Subcutaneous preadipocyte (primary cell): ENCODE measurements at places on chromosomes 6 and 20. TPM values are rescaled to one million over a fixed set of nuclear protein-coding genes. Genes with fewer than 3 reads are reported as not detected.

Gene CCDC167
- 11.9 and 16.5 TPM in 2 replicates for total RNA-seq

Gene ZNF831
- total RNA-seq = not detected in 2 replicates

Gene HRH3
- not detected in 2 replicates for total RNA-seq

Gene FOXC1
- 2.3 and 2.6 TPM in 2 replicates for total RNA-seq

Gene DUSP15
- not detected in 2 replicates for total RNA-seq

Gene PLCB1
- 11.4 and 20.9 TPM in 2 replicates for total RNA-seq

Gene SH3BGRL2
- 1.6 and 2.2 TPM in 2 replicates for total RNA-seq

Gene PDE10A
- total RNA-seq = 0.20 and 0.73 TPM in 2 replicates

Gene JAG1
- 20.9 and 34.8 TPM in 2 replicates for total RNA-seq

Gene PNLDC1
- 0.73 TPM in 1 of 2 replicates, not detected in the other for total RNA-seq

Gene DTD1
- 75.3 and 82.3 TPM in 2 replicates for total RNA-seq

Gene EBF4
- 0.37 TPM in 1 of 2 replicates, not detected in the other for total RNA-seq

Gene PI16
- not detected in 2 replicates for total RNA-seq

Gene KCNB1
- under 0.01 TPM in 1 of 2 replicates, not detected in the other for total RNA-seq

Gene BIRC7
- not detected in 2 replicates for total RNA-seq

Gene SEMG1
- not detected in 2 replicates for total RNA-seq

Gene CRISP2
- total RNA-seq = not detected in 2 replicates

Gene AK9
- total RNA-seq = 3.7 and 5.5 TPM in 2 replicates

Gene SENP6
- 65.4 and 75.9 TPM in 2 replicates for total RNA-seq
